ENCODE measurements at places on chromosomes 12 and 14. TPM values are rescaled to one million over a fixed set of nuclear protein-coding genes. Genes with fewer than 3 reads are reported as not detected.

DNA sequence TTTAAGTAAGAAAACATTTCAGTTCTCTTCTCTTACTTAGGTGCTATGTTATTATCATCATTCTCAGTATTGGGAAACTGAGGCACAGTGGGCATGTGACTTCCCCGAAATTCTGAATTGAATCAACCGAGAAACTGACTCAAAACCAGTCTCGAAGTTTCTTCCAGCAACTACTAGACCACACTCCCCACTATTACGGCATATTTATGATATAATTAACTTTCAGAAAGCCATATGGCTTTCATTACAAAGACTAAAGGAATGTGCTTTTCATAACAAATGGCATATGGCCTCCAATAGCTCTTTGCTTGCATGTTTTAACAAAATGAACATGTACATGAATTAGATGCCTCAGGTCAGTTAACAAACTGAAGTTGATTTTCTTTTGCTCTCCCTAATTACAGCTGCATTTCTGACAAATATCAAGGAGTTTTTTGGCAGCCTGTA, 182.9 kb upstream of the SLC38A2 start:
- peak; percentile 31 for DNase-seq

DNA sequence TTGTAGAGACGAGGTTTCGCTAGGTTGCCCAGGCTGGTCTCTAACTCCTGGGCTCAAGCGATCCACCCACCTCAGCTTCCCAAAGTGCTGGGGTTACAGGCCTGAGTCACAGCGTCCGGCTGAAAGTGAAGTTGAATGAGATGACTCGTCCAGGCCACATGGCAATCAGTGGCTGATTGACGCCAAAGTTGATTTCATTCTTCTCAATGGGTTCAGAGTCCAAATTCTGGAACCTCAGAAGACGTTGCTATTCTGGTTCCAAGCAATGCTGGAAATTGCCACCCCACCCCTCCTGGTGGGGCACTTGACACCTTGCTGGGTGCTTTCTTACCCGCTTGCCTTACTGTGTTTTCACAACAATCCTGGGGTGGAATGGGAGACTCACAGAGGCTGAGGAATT, 14.9 kb downstream of the ABCB9 start:
- no peak for DNase-seq

- DNase-seq, result no peak
These were observed 154.4 kb upstream of the DIO3 start for GRCh38 chr14:101406921-101407320.

DNA sequence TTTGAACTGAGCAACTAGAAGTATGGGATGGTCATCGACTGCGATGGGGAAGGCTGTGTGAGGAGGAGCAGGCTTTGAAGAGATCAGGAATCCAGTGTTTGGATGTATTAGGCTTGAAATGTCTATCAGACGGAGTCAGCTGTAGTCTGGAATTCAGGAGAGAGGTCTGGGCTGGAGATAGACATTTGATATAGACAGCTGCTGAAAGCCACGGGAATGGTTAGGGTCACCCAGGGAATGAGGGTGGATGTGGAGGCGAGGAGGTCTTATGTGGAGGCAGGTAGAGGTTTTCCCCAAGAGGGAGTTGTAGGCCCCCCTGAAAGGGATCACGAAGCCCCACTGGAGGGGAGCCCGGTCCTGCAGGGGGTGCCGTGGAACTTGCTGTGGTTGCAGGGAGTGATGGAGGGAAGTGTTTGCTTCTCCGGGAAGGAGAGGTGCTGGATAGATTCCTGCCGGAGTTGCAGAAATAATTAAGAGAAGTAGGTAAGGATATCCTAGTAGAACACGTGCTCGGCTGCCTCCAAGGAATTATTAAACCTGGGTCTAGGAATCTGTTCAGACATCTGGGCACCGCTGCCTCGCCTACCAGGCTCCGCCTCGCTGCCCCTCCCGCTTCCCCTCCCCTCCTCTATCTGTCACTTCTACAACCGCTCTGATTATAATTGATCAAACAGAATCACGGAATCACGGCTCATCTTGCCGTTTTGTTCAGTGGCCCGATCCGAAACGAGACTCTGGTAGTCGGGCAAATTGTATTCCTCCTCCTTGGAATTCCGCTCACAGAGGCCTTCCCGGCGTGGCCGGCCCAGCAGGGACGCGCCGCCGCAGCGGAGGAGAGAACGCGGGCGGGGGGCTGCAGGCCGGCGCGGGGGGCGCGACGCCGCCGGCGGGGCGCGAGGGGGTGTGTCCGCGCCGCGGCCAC, 826 bp upstream of the CACNA1C start:
- peak; percentile 59 for DNase-seq

DNA sequence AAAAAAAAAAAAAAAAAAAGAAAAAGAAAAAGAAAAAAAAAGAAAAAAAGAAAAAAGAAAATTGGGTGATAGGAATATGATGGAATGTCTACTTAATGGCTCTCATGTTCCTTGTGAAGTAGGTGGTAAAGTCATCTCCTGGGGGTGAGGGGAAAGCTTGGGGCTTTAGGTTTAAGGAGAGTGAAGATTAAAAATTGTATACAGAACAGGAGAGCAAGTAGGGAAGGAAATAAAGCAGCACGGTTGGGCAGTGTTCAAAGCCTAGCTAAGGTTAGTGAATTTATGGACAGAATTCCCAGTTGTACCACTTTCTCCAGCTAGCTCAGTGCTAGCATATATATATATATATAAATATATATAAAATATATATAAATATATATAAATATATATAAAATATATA, 40.0 kb upstream of the SLC2A13 start:
- DNase-seq, result no peak

DNA sequence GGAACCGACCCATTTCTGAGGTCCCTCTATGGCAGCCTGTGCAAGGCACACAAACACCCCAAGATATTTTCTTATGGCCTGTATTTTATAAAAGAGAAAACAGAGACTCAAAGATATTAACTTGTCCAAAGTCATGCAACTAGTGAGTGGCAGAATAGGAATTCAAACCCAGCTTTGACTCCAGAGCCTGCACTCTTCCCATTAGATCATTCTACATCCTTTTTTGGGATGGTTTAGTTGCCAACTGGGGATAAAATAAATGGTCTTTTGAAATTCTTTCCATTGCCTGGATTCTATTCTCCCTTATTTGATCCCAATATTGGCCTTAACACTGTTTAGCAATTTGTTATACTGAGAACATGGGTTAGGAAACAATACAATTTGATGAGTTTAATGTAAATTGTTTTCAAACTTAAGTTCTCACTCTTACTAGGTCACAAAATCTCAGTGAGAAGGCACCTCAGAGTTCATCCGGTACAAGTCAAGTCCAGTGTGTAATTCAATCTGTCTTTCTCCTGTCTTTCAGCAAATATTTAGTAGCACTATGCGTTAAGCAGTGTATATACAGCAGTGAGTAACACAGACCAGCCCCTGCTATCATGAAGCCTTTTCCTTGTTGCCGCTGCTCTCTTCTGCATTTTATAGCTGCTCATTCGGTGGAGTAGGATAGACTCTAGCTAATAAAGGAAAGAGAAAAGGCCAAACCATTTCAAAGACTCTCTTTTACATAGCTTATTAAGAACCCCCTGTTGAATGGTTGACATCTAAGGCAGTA, 162.1 kb upstream of the IFNG-AS1 start:
- no peak for DNase-seq

DNA sequence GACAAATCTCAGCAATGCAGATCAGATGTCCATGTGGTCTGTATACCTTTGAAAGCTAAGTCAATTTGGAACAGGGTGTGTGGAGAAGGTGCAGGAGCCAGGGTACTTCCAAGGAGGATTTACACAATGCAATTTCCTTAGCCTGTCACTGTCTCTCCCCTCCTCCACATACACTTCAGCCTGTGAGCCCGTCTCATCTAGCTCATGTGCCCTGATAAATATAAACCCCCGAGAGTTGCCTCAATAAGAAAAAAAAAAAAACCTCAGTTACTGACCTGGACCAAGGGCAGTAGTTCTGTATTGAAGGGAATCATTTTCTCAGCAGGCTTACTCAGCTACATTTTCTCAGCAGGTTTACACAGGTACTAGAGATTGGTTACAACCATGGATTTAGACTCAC, 132.1 kb upstream of the PELI2 start:
- no peak for DNase-seq

- no peak for DNase-seq
These were observed 33.4 kb downstream of the KITLG start for GRCh38 chr12:88546853-88547252.

DNA sequence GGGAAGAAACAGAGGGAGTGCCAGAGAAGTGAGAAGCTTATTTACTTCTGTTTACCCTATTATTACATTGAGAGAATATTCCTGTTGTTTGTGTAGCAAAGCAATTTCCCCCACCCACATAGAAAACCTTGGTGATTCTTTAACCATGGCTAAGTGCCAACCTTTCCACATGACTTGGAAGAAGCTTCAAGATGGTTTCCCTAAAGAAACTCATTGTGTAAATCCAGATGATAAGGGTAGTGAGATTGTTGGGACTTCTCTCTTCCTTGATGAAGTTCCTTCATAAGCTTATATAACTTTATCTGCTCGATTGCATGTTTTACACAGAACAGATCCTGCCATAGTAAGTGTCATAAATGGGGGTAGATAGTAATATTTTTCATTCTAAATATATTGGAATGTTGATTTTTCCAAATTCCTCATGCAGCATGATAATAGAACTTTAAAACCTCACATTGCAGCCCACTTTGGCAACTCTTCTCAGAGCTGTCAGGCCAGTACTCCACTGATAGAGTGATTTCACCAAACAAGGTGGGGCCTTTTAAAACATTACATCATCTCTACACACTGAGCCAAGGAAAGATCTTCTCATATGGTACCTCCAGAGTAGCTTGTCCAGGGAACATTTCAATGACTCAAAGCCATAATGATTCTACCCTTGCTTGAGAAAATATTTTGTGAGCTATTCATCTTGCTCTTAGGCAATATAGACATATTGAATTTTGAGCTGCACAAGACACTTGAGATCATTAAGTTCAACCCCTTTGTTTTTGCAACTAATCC, 47.8 kb upstream of the KIF21A start:
- no peak for DNase-seq

DNA sequence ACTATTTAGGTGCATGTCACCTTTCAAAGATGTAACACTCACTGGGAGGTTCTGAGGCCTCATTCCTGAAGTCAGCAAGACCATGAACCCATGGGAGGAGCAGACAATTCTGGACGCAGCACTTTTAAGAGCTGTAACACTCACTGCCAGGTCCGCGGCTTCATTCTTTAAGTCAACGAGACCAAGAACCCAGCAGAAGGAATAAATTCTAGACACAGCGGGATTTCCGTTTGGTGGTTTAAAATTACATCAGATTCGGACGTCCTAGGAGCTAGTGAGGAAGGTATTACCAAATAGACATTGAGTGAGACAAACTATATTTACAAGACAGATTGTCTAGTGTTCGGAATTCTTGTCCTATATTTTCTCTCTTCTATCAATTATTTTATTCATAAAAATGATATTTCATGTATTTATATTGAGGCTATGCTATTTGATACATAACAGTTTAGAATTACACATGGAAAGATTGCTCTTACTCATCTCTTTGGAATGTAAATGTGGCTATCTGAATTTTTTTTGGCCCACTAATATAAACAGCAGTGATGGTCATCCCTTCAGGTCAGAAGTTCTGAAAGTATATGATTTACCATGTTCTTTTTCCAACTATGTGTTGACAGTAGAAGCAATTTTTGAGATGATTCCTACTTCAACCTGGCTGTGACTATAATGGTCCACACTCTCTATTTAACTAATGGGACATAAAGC, 1973.0 kb upstream of the FLRT2 start:
- DNase-seq, result no peak

The TAS2R7 gene
- not detected for polyA plus RNA-seq

The FOXG1 gene
- not detected for polyA plus RNA-seq

The TCP11L2 gene
- 4.0 TPM for polyA plus RNA-seq

The KRT78 gene
- polyA plus RNA-seq, result not detected

Measured in SK-N-SH (cell line).